NCI-H146 (cell line): ENCODE measurements at places on chromosomes 12 and 14.

DNA sequence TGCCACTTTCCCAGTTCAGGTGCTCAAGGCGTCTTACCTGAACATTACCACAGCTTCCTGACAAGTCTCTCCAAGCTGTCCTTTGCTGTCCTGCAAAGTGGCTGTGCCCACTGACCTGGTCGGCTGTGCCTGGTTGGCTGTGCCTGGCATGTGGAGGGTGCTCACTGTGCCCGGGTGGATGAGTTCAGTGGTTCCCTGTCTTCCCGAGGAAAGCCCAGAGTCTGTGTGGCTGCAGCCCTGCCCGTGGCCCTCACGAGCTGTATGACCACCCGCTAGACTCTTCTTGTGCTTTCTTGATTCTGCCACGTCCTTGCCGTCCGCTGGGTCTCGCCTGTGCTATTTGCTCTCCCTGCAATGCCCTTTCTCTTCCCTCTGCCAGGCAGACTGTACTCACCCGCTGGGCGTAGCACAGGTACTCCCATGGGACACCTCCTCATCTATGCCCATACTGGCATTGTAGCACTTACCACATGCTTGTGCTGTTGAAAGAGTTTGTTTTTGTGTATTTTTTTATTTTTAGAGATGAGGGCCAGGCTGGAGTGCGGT, 95.9 kb downstream of the TSPAN9 start:
- DNase-seq: no peak

GRCh38 chr12:83214185-83214584, 527.5 kb downstream of the TMTC2 start:
- DNase-seq: no peak

GRCh38 chr12:71636704-71637115, 26.9 kb downstream of the ZFC3H1 start:
- DNase-seq: peak; percentile 61

GRCh38 chr12:98985156-98985555, 340.1 kb downstream of the APAF1 start:
- DNase-seq: no peak

DNA sequence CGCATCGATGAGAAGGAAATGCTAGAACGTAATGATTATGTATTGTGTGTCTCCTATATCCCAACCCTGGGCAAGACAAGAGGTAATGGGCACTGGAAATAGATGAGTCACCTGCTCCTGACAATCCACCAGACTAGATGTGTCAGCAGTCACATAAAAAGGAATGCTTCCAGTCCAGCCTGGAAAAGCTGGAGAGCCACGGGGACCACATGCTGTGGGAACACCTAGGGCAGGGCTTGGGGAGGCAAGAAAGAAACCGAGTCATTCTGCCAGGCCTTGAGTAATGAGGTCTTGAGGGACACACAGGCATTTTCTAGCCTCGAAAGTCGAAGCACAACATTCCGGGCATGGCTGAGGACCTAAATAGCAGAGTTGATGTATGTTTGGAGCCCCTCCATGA, 716.7 kb upstream of the TMEM132C start:
- no peak for DNase-seq

DNA sequence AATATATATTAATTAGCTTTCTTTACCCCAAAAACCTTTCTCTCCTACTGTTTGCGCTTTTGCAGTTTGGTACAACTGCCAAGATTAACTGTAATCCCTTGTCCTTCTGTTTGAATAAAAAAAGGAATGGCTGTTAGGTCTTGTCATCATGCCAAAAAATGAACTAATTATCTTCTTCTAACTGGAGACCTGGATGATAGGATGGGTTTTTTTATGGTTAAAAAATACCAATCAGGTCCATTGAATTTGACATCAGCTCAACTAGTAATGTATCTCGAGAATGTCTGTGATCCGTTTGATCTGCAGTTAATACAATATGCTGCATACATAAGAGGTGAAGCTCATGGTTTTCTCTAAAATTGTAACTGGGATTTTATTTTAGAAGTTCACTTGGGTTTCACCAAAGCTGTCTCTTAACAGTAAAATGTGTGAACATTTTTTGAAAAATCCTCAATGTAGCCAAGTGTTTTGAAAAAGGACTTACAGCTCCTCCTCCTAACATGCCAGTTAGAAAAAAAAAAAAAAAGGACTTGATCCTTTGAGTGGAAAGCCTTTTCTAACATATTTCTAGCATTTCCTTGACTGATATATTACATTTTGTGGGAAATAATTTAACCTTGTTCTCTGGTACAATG, 96.8 kb downstream of the SRGAP1 start:
- peak; percentile 29 for DNase-seq

DNA sequence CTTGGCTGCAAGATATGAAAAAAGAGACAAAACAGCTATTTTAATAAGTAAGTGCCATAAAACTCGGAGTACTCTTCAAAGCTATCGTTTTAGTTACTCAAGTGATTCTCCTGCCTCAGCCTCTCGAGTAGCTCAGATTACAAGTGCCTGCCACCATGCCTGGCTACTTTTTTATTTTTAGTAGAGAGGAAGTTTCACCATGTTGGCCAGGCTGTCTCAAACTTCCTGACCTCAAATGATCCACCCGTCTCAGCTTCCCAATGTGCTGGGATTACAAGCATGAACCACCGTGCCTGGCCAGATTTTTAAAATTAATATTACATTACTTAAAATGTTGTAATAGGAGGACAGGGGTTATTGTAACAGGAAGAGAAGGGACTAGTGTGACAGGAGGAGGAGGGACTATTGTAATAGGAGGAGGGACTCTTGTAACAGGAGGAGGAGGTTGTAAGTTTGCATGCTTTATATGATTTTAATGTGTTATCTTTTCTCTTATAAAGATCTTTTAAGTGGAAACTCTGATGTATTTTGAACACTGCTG, 61.3 kb downstream of the KITLG start:
- no peak for DNase-seq

- no peak for DNase-seq
Measured at GRCh38 chr12:109968032-109968420, 28.1 kb downstream of the GIT2 start.

- no peak for DNase-seq
Measured at GRCh38 chr12:19181666-19182426, 52.3 kb downstream of the PLEKHA5 start.

DNA sequence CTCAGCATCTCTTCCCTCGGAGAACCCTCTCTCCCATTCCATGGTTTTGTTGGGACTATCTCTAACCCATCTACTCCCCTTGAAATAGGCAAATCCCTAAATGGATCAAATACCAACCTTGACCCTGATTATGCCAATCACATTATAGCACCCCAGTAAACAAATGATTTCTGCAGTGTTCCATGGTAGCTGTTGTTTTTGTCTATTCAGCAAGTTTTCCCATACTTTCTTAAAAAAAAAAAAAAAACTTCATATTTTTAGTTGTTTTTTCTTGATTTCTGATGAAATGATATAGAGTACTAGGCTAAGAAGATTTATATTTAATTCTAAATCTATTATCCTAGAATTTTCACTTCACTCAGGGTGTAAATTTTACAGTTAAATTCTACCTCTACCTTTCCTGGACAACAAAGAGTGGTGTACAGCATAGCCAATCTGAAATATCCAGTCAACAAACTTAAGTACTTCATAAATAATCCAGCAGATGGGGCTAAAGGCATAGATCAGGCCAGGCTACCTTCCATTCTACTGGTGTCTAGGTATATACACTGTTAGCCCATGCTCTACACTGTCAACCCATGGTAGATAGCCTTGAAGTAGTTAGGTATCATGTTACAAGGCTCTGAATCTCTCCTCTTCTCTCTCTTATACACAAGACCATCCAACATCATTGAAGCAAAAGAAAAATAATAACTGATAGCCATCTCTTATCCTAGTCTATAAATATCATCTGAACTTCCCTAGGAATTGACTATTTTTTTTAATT, 82.2 kb downstream of the PLEKHG7 start:
- DNase-seq: peak; percentile 79

DNA sequence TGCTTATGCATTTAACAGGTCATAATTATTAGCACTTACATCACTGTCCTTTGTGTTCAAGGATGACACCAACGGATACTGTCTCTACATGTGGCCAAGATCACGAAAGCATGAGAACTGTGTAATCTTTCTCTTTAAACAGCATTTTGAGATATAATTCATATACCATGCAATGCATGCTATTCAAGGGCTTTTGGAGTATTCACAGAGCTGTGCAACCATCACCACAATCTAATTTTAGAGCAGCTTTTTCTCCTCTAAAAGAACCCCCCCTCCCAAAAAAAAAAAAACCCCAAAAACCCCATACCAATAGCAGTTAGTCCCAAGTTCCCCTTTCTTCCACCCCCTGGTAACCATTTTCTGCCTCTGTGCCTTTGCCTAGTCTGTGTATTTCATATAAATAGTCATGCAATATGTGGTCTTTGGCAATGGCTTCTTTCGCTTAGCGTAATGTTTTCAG, 60.6 kb downstream of the SPRING1 start:
- DNase-seq: no peak
